ENCODE measurements at places on chromosomes 5 and 9.

GRCh38 chr5:4411664-4412063, 728.5 kb upstream of the ADAMTS16 start:
- H3K27me3 ChIP-seq, result no peaks in the 10 kb centered on the region
- no peaks in the 10 kb centered on the region for H3K36me3 ChIP-seq
- DNase-seq, result no peak
- no peak overlapping the region for H3K27ac ChIP-seq

- no peak overlapping the region for H3K4me3 ChIP-seq
- no peaks in the 10 kb centered on the region for H3K36me3 ChIP-seq
- no peaks in the 10 kb centered on the region for H3K27me3 ChIP-seq
Measured at GRCh38 chr9:104575456-104575855, 6.5 kb downstream of the OR13C8 start.

GRCh38 chr5:44974813-44975212, 166.1 kb downstream of the MRPS30 start:
- DNase-seq, result no peak
- H3K36me3 ChIP-seq, result no peaks in the 10 kb centered on the region
- no peak overlapping the region for H3K27ac ChIP-seq
- H3K4me1 ChIP-seq, result no peaks in the 10 kb centered on the region
- H3K4me3 ChIP-seq, result no peak overlapping the region

GRCh38 chr9:137046088-137046787, at the start of gene NPDC1:
NPDC1 (minus strand) TSS chr9:137046177; CDS start chr9:137045989, 188 bp downstream.
- no peaks in the 10 kb centered on the region for H3K36me3 ChIP-seq
- DNase-seq, result peak; percentile 80
- peak within 1 kb of the TSS; percentile 67 for H3K27ac ChIP-seq
- H3K27me3 ChIP-seq, result peaks cover 12% of the 10 kb centered on the region

Data from right atrium auricular region (tissue), 2 donors.